ENCODE measurements at places on chromosomes 13 and 19. TPM values are rescaled to one million over a fixed set of nuclear protein-coding genes. Genes with fewer than 3 reads are reported as not detected.

DNA sequence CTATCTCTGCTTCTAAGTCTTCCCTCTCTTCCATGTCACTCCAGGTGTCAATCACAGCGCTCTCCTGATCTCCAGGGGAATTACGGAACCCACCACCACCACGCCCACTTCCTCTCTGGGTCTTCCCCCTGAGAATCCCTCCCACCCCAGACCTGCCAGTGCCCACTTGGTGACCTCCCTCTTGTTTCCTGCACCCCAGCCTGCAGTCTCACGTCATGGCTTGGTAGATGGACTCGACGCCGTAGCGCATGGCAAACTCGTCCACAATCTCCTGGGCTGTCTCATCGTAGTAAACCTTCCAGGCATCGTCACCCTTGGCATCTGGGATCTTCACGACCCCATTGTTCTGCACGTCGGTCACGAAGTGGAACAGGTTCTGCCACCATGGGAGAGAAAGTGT, 47.0 kb downstream of the UNC13A start:
- H3K27me3 ChIP-seq, result no peaks in the 10 kb centered on the region
- no peaks in the 10 kb centered on the region for H3K4me1 ChIP-seq
- H3K36me3 ChIP-seq, result no peaks in the 10 kb centered on the region
- no peak for DNase-seq
- no peak overlapping the region for H3K27ac ChIP-seq
- H3K4me3 ChIP-seq, result no peak overlapping the region

- H3K27ac ChIP-seq, result no peak overlapping the region
- no peaks in the 10 kb centered on the region for H3K4me1 ChIP-seq
- no peaks in the 10 kb centered on the region for H3K36me3 ChIP-seq
- no peak overlapping the region for H3K4me3 ChIP-seq
- DNase-seq, result no peak
Observed at GRCh38 chr13:25840261-25840660, 211.6 kb downstream of the SHISA2 start.

DNA sequence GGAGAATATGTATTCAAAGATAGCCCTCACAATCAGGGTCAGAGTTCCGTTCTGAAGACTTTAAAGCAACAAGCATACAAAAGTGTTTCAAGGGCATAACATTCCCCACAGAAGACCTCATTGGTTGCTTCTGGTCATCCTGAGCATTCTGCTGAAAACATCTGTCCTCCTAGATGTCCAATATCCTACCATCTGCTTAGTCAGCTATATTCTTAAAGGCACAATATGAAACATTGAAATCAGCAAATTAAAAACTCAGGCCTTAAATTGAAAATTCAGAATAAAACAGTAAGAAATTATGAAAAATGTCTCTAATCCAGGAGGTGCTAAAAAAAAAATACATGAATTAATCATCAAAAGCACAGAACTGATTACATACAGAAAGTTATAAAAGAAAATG, 1491.2 kb upstream of the PRR20A start:
- no peaks in the 10 kb centered on the region for H3K4me1 ChIP-seq
- no peaks in the 10 kb centered on the region for H3K27me3 ChIP-seq
- no peak for DNase-seq
- H3K27ac ChIP-seq, result no peak overlapping the region

DNA sequence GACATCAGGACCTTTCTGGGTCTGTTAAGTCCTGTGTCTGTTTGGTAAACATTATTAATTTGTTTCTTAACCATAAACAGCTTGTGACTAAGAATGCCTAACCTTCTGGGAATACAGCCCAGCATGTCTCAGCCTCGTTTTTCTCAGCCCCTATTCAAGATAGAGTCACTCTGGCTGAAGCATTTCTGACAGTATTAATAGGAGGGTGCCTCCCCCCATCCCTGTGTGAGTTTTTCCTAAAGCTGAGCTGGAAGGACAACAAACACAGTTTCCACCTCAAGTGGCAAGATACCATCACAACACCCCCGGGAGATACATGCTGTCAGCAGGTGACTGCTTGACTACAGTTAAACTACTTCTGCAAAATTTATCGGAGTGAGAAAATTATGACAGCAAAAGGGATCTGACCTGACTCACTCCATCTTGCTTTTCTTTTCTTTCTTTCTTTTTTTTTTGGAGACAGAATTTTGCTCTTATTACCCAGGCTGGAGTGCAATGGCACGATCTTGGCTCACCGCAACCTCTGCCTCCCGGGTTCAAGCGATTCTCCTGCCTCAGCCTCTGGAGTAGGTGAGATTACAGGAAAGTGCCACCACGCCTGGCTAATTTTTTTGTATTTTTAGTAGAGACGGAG, 59.3 kb upstream of the ABCC4 start:
- no peak for DNase-seq
- no peaks in the 10 kb centered on the region for H3K4me1 ChIP-seq
- no peak overlapping the region for H3K4me3 ChIP-seq
- H3K27me3 ChIP-seq, result no peaks in the 10 kb centered on the region
- no peaks in the 10 kb centered on the region for H3K36me3 ChIP-seq

DNA sequence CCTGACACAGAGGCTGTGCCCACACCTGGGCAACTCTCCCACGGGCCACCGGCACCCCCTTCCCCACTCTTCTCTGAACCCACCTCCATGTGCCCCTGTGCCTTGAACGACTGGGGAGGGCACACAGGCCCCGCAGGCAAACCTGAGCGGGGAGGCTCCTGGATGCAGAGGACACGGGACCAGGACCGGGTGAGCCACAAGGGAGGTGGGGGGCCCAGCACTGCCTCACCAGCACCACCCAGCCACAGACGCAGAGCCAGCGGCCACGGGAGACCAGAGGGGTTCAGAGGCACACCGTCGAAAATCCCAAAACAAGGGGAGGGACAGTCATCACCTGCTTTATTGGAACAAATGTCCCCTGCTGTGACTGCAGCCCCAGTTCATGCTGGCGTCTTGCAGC, 49.4 kb downstream of the STK24 start:
- no peaks in the 10 kb centered on the region for H3K27me3 ChIP-seq
- no peak overlapping the region for H3K27ac ChIP-seq
- H3K4me1 ChIP-seq, result peaks cover 37% of the 10 kb centered on the region
- H3K4me3 ChIP-seq, result no peak overlapping the region
- no peak for DNase-seq
- no peaks in the 10 kb centered on the region for H3K36me3 ChIP-seq

DNA sequence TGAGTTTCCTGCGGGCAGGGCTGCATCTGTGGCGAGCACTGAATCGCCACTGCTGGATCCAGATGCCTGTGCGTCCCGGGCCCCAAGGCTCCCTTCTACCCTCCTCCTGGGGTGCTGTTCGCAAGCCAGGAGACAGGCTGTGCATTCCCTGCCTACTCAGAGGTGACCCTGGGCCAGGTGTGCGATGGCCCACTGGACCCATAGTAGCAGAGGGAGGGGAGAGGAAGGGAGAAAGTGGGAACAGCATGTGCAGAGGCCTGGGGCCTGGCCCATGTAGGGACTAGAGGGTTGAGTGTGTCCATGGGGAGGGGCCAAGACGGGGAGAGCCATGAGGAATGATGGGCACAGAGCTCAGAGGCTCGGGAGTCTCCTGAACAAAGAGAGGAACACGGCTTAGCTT, 27.3 kb downstream of the CARM1 start:
- H3K27me3 ChIP-seq, result no peaks in the 10 kb centered on the region
- peaks cover 23% of the 10 kb centered on the region for H3K4me1 ChIP-seq
- no peaks in the 10 kb centered on the region for H3K36me3 ChIP-seq
- DNase-seq, result no peak
- H3K27ac ChIP-seq, result no peak overlapping the region

DNA sequence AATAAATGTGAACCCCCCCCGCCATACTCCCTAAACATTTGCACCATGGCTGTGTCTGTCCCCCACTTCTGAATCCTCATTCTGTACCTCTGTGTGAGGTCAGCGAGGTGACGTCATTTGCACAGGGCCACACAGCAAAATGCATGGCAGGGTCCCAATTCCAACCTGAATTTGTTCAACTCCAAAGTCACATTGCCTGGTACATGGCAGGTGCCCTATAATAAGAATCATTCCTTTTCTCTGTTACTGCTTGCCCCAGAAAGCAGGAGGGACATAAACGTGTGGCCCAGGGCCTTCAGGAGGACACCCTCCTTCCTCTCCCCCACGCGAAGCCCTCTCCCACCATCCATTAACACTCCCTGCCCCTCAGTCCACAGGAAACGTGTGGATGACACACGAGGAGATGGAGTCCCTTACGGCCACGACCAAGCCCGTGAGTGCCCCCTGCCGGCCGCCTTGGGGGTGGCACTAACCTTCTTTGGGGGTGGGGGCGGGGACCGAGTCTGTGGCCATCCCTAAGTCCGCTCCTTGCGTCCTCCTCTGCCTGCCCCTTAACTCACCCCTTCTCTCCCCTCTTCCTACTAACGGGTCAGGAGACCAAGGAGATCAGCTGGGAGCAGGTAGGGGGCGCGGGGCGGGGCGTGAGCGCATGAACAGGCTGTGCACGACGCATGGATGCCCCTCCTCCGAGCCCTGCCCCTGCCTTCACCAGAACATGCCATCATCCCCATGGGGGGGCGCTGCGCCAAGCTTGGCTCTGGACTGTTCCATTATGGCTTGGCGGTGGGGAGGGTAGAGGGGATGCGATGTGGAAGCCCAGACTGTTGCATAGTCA, 9.4 kb downstream of the HRC start:
- no peak overlapping the region for H3K27ac ChIP-seq
- H3K4me3 ChIP-seq, result peak overlapping the region; percentile 44
- H3K4me1 ChIP-seq, result no peaks in the 10 kb centered on the region
- no peaks in the 10 kb centered on the region for H3K27me3 ChIP-seq
- no peaks in the 10 kb centered on the region for H3K36me3 ChIP-seq

DNA sequence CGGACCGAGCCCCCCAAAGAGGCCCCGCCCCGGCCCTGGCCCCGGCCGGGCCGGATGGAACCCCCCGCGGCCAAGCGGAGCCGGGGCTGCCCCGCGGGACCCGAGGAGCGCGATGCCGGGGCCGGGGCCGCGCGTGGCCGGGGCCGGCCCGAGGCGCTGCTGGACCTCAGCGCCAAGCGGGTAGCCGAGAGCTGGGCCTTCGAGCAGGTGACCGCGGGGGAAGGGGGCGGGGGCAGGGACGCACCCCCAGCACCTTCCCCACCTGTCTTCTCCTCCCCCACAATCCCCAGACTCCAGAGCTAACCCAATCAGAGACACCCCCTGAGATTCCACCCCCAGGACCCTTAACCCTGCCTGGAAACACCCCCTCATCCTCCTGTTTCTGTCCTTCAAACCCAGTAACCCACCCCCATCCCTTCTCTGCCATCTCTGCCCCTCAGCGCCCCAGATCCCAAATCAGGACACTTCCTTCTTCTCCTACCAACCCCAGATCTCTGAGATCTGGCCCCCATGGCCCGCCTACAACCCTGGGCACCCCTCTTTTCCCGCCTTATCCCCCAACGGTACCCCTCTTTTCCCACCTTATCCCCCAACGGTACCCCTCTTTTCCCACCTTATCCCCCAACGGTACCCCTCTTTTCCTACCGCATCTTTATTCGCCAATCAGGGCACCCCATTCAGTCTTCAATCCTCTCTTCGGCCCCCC, 505 bp downstream of the ZSWIM4 start:
- H3K27ac ChIP-seq, result peak overlapping the region; percentile 59
- peak; percentile 48 for DNase-seq
- H3K27me3 ChIP-seq, result no peaks in the 10 kb centered on the region
- H3K4me3 ChIP-seq, result peak overlapping the region; percentile 71
- H3K36me3 ChIP-seq, result no peaks in the 10 kb centered on the region

DNA sequence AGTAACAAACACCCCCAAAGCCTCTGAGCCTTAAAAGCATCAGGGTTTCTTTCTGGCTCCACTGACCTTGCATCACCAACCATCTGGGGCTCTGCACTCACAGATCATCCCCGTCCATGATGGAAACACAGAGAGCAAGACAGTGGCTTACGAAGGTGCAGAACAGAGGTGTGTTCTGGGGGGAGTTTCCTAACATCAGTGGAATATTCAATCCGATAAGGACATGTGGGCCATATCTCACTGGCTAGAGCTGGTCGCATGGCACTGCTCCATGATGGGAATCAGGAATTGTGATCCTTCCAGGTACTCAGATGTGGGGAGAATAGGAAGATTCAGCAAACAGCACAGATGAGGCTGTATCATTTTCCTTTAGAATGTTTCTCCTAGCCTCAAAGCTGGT, 457.2 kb downstream of the IRS2 start:
- no peak overlapping the region for H3K4me3 ChIP-seq
- H3K27me3 ChIP-seq, result no peaks in the 10 kb centered on the region
- DNase-seq, result no peak
- H3K4me1 ChIP-seq, result no peaks in the 10 kb centered on the region
- H3K27ac ChIP-seq, result no peak overlapping the region

GRCh38 chr19:7418596-7418995, 69.9 kb downstream of the ARHGEF18 start:
- no peaks in the 10 kb centered on the region for H3K27me3 ChIP-seq
- no peaks in the 10 kb centered on the region for H3K36me3 ChIP-seq
- peaks cover 2% of the 10 kb centered on the region for H3K4me1 ChIP-seq
- H3K4me3 ChIP-seq, result no peak overlapping the region

DNA sequence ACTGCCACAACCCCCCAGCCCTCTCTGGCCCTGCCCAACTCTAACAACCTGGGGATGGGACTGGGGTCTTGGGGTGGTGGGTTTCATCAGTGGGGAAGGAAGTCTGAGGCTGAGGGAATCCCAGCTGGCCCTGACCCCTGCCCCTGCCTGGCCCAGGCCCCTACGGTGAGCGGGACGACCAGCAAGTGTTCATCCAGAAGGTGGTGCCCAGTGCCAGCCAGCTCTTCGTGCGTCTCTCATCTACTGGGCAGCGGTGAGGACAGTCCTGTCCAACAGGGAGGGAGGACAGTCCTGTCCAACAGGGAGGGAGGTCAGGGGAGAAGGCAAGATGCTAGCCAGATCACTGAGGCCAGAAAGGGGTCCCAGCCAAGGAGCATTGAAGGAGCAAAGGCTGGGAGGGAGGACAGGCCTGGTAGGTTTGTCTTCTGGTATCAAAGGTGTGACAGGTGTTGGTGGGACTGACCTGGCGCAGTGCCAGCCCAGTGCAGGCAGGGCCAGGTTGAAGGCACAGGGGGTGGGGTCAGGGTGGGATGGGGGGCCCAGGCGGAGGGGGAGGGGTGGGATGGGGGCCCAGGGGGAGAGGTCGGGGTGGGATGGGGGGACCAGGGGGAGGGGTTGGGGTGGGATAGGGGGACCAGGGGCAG, 12.1 kb upstream of the LTBP4 start:
- DNase-seq, result no peak
- no peaks in the 10 kb centered on the region for H3K27me3 ChIP-seq
- no peaks in the 10 kb centered on the region for H3K4me1 ChIP-seq
- no peak overlapping the region for H3K27ac ChIP-seq

- peaks cover 5% of the 10 kb centered on the region for H3K36me3 ChIP-seq
- peaks cover 4% of the 10 kb centered on the region for H3K4me1 ChIP-seq
- peak; percentile 98 for DNase-seq
- H3K27me3 ChIP-seq, result no peaks in the 10 kb centered on the region
- peak within 1 kb of the TSS; percentile 98 for H3K27ac ChIP-seq
Observed at GRCh38 chr19:36528194-36528920, at the start of gene ZNF260. Gene ZNF260 (minus strand): TSS chr19:36528271. CDS start chr19:36515238, 13,033 bp downstream.

The FEM1A gene
- total RNA-seq, result 11.3 TPM

The DIRAS1 gene
- 2.3 TPM for total RNA-seq

The ZNF729 gene
- not detected for total RNA-seq

The STAP2 gene
- total RNA-seq, result 32.3 TPM

The C19orf38 gene
- 3.3 TPM for total RNA-seq

The RFPL4AL1 gene
- total RNA-seq, result not detected

The LILRB2 gene
- total RNA-seq, result 11.5 TPM

The PRR20B gene
- total RNA-seq, result not detected

The OXGR1 gene
- total RNA-seq, result 0.72 TPM

The OSCAR gene
- 5.1 TPM for total RNA-seq

The CCDC106 gene
- total RNA-seq, result 22.7 TPM

The IRGQ gene
- 24.2 TPM for total RNA-seq

The OR7G2 gene
- not detected for total RNA-seq
